Progenitor cell of endocrine pancreas (in vitro differentiated cells): ENCODE measurements at places on chromosomes 7 and 10.

DNA sequence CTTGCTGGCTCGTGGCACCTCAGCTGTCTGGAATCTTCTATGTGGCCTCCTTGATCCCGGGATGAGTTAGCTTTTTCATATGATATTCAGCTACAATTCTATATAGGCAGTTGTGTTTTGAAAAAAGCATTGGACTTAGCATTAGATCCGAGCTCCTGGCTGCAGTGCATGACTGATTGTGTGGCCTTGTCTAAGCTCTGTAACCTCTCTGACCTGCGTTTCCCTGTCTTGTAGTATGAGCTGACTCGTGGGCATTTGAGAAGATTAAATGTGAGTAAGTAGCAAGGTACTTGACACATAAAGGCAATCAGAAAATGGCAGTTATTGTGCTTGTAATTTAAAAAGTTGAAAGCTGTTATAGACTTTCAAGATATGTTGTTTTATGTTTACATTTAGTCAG, 85.9 kb downstream of the CCNY start:
- peak overlapping the region; percentile 67 for H3K27ac ChIP-seq
- no peak for DNase-seq
- H3K27me3 ChIP-seq = no peaks in the 10 kb centered on the region

- peaks cover 28% of the 10 kb centered on the region for H3K4me1 ChIP-seq
- no peaks in the 10 kb centered on the region for H3K36me3 ChIP-seq
- DNase-seq = no peak
- H3K27ac ChIP-seq = no peak overlapping the region
- H3K27me3 ChIP-seq = no peaks in the 10 kb centered on the region
Observed at GRCh38 chr10:85138046-85138445, 809.7 kb downstream of the CCSER2 start.

GRCh38 chr10:102302611-102303010, 57.3 kb downstream of the GBF1 start:
- peaks cover 15% of the 10 kb centered on the region for H3K4me1 ChIP-seq
- H3K27me3 ChIP-seq = no peaks in the 10 kb centered on the region
- H3K4me3 ChIP-seq = no peak overlapping the region
- H3K27ac ChIP-seq = no peak overlapping the region
- no peak for DNase-seq

GRCh38 chr10:17805330-17805729, 3.8 kb upstream of the MRC1 start:
- DNase-seq = no peak
- H3K27ac ChIP-seq = no peak overlapping the region
- H3K36me3 ChIP-seq = no peaks in the 10 kb centered on the region
- H3K4me1 ChIP-seq = peaks cover 2% of the 10 kb centered on the region
- H3K27me3 ChIP-seq = peaks cover 65% of the 10 kb centered on the region
- no peak overlapping the region for H3K4me3 ChIP-seq

DNA sequence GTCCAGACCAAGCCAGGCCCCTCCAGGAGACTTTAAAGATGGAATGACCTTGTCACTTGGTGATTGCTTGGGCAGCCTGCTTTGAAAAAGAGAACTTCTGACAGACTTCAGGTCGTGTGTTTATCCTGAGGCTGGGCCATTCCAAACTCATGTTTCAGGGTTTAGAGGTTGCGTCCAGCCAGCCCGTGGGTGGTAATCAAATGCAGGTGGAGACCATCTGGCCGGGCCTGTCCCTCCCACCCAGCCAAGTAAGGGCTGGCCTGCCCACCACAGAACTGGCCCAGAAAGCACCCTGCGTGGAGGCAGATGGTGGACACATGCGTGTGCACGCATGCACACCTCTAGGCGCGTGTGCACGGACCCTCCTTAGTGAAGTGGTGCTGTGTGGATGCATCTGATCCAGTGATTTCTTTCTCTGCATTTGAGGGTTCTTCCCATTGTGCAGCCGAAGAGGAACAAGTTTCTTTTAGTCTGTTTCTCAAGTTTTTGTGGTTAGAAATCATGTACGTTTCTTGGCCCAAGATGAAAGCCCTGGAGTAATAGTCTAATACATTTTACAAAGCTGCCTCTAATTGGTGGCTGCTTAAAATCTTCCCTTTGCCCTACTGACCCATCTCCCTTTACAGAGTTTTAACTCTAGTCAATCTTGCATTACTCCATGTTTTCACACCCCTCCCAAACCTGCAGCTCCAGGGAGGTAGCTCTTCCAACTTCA, 43.0 kb downstream of the SUFU start:
- no peaks in the 10 kb centered on the region for H3K27me3 ChIP-seq
- H3K4me1 ChIP-seq = no peaks in the 10 kb centered on the region
- H3K36me3 ChIP-seq = peaks cover 8% of the 10 kb centered on the region
- H3K27ac ChIP-seq = no peak overlapping the region

DNA sequence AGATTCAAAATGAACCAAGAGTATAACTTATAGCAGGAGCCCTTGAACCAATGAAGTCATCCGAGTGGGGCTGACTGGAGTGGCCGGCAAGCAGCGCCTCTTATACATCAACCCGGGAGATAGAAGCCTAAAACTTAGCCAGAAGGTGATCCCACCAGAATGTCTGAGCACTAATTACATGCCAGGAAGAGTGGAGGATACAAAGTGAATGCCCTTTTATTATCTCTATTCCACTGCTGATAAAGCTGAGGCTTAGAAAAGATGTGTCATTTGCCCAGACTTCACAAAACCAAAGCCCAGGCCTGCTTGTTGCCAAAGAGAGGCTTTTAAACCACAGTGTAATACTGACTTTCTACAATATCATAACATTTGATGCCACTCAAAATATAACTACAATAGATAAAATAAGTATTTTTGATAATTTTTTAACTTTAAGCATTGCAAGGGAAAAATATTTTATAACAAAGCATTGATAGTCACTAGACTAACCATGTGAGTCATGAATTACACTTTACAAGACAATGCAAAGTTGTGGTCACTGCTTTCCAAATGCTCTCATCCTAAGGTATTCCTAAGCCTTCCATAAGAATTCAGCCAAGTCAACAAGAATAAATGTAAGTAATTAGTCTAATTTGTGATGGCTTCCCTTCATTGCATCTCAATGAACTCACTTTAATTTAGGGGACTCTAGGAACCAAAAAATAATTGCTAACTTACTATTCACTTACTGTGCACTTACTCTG, 58.6 kb upstream of the ARID5B start:
- H3K27ac ChIP-seq = no peak overlapping the region
- DNase-seq = no peak
- no peak overlapping the region for H3K4me3 ChIP-seq

GRCh38 chr10:63633677-63634487, 112.7 kb downstream of the REEP3 start:
- H3K27me3 ChIP-seq = peaks cover 14% of the 10 kb centered on the region
- no peaks in the 10 kb centered on the region for H3K36me3 ChIP-seq
- H3K27ac ChIP-seq = no peak overlapping the region
- peaks cover 10% of the 10 kb centered on the region for H3K4me1 ChIP-seq

DNA sequence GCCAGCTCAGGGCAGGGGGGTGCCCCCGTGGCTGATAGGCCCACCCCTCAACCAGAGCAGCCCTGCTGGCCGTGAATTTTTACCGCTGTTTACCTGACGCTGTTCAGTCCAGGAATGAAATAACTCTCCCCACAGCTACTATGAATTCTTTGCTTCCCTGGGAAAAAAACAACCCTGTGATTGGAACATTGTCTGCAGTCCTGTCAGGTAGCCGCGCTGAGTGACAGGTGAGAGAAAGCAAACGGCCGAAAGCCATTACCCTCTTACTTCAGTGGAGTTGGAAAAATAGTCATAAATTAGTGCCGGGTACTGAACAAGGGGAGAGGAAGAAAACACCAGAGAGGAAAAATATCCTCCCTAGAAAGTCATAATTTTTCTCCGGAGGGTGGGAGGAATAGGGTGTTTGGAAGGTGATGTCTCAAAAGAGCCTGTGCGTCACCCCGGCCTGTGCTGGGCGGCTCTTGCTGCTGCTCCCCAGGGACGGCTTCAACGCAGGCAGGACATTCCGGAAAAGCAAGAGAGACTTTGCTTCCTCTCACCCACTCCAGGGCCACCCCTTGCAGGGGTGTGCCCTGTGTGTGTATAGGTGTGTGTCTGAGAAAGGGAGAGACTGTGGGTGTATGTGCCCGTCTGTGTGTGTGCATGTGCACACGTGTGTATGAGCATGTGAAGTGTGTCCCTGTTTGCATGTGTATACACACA, 69.0 kb downstream of the CDH23 start:
- no peak overlapping the region for H3K4me3 ChIP-seq
- H3K4me1 ChIP-seq = no peaks in the 10 kb centered on the region
- H3K27me3 ChIP-seq = peaks cover 11% of the 10 kb centered on the region
- no peak overlapping the region for H3K27ac ChIP-seq
- no peaks in the 10 kb centered on the region for H3K36me3 ChIP-seq

DNA sequence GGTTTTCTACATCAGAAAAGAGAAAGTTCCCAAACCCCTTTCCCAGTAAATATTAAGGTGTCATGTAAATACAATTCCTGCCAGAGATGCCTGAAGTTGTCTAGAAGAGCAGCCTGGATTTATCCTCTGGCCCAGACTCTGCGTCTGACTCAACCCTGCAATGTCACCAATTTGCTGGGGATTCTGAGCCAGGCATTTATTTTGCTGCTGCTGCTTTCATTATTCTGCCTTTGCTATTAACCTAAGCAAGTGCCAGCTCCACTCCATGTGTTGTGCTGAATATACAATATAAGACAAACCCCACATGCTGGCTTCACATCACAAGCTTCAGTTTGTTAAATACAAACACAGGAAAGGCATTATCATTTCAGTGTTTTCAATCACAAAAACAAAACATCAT, 59.1 kb downstream of the ELAPOR2 start:
- H3K36me3 ChIP-seq = peaks cover 1% of the 10 kb centered on the region
- H3K27ac ChIP-seq = no peak overlapping the region
- no peak for DNase-seq
- H3K4me1 ChIP-seq = peaks cover 30% of the 10 kb centered on the region

GRCh38 chr10:77700086-77700485, 62.5 kb upstream of the KCNMA1 start:
- no peak overlapping the region for H3K4me3 ChIP-seq
- no peak overlapping the region for H3K27ac ChIP-seq
- no peaks in the 10 kb centered on the region for H3K36me3 ChIP-seq
- peaks cover 3% of the 10 kb centered on the region for H3K27me3 ChIP-seq
- peaks cover 3% of the 10 kb centered on the region for H3K4me1 ChIP-seq

- no peak overlapping the region for H3K4me3 ChIP-seq
- H3K27me3 ChIP-seq = no peaks in the 10 kb centered on the region
- peaks cover 24% of the 10 kb centered on the region for H3K4me1 ChIP-seq
- H3K36me3 ChIP-seq = peaks cover 2% of the 10 kb centered on the region
Observed at GRCh38 chr7:30511973-30512662, 7.5 kb upstream of the GGCT start.

DNA sequence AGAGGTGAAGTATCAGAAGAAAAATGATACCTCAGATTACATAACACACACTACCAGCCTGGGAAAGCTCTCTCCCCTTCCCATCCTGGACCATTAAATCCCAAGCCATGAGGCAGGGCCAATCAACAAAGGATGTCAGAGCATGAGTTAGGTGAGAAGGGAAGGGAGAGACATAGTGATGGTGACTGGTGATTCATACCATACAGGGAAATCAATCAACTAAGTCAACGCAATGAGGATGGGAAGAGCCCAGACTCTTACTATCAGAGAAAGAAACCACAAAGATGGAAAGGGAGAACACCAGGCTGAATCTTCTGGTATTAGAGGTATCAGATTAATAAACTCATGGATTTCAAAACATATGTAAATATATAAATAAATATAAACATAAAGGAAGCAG, 185.4 kb downstream of the KMT2E start:
- no peak for DNase-seq
- H3K4me3 ChIP-seq = no peak overlapping the region
- peaks cover 18% of the 10 kb centered on the region for H3K36me3 ChIP-seq
- peak overlapping the region; percentile 11 for H3K27ac ChIP-seq
- H3K4me1 ChIP-seq = peaks cover 14% of the 10 kb centered on the region

DNA sequence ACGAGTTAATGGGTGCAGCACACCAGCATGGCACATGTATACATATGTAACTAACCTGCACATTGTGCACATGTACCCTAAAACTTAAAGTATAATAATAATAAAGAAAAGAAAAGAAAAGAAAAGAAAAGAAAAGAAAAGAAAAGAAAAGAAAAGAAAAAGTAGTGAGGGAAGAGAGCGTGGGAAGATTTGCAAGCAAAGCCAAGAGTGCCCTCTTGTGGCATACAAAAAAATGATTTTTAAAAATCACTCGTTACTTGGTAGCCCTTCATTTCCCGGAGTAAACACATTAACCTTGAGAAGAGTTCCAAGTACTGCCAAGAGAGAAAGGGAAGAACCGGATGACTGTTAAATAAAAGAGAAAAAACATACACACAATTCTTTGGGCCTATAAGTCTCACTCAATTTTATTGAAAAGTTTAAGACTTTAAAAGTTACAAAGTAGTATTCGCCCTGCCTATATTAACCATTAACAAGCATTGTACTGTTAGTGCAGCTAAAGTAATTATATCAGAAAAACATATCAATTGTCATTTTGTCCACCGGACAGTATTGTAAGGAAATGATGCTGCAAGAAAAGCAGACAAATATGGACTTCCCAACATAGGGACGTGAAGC, 6.2 kb upstream of the CH25H start:
- H3K36me3 ChIP-seq = no peaks in the 10 kb centered on the region
- H3K4me1 ChIP-seq = peaks cover 6% of the 10 kb centered on the region
- DNase-seq = no peak
- H3K27me3 ChIP-seq = peaks cover 40% of the 10 kb centered on the region

DNA sequence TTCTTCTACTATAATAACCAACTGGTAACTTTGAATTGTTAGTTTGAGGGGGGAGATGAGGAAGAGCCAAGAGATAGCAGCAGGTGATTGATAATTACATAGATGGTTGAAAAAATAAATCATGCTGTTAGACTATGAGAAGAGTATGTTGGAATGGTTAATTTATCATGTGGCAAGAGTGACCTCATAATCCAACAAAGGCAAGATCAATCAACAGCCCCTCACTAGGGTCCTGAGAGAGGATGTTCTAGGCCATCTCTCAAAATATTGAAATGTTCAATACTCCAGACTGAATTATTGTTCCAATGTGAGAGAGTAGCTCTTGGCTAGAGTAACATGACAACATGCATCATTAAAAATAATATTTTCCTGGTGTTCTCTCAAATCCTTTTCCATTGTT, 67.9 kb downstream of the ADD3 start:
- H3K27ac ChIP-seq = no peak overlapping the region
- H3K36me3 ChIP-seq = no peaks in the 10 kb centered on the region
- DNase-seq = no peak
- no peak overlapping the region for H3K4me3 ChIP-seq
- no peaks in the 10 kb centered on the region for H3K27me3 ChIP-seq
